ENCODE measurements at places on chromosomes 11 and 22.

DNA sequence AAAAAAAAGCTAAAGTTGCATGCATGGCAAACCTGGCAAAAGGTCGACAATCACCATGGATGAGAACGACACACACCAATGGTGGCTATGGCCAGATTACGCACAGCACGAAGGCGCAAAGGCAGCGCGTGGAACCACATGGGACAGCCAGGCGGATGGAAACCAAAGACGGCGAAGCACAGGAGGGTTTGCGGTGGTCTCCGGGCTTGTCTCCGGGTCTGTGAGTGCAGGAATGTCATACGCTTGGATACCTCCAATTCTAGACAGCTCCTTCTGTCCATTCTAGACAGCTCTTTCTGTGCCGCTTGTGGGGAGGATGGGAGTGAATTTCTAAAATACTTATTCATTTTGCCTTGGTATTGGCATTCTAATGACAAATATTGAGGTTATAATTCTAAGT lies 685.4 kb downstream of the BRD1 start:
- no peak for ATAC-seq

- no peak for ATAC-seq
Observed at GRCh38 chr22:42313204-42313603, 42.8 kb upstream of the TCF20 start.

DNA sequence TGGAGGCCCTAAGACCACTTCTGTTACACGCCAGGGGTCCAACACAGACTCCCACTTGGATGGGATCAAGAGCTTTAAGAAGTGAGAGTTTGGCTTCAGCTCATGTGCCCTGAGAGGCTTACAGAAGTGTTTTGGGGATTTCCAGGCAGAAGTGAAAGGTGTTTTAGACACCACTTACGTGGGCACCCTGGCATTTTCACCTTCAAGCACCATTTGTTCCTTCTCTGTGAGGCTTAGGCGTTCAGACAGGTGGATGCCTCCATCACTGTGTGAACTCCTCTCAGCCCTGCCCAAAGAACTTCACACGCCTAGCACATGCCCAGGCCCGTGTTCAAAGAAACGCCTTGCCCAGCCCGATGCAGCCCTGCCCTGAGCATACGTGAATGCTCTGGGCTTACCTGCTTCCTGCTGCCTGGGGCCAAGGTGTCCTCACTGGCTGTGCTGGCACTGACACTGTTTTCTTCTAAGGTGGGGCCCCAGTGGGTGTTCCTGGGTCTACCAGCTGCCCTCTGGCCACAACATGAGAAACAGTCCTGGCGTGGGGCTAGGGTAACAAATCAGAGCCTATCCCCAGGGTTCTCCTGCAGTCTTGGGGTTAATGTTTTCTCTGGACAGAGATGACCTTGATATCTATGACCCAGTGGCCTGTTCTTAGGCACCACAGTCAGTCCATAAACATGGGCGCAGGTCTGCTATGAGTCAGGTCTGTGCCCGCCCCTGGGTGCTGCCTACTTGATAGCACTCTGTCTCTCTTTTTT lies 34.0 kb downstream of the AMPD3 start:
- ATAC-seq: no peak

DNA sequence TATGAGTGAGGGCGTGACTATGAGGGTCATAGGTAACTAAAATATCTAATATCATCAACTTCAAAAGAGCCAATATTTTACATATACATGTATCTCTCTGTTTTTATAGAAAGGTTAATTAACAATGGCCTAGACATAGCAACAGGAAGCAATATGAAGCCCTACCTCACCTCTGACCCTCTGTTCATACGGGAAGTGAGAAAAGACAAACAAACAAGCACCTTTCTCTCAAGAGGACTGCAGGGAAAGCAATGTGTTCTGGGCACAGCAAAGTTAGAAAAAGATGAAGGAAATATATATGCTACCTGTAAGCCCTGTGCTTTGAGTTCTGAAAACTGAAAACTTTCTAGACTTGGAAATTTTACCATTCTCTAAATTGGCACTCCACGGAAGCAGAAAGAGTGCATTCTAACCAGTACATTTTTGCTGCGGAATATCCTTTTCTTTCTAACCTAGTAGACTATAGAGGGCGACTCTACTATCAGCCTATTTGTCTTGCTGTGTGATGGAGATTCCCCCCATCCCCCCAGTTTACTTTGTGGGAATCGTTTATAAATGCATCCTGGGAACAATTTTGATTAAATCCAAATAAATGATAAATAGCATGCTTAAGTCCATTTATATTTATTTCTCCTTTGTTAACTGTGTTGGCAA lies 830.4 kb upstream of the FAT3 start:
- ATAC-seq: no peak

- no peak for ATAC-seq
Observed at GRCh38 chr11:31237819-31238760, 131.4 kb downstream of the DCDC1 start.

DNA sequence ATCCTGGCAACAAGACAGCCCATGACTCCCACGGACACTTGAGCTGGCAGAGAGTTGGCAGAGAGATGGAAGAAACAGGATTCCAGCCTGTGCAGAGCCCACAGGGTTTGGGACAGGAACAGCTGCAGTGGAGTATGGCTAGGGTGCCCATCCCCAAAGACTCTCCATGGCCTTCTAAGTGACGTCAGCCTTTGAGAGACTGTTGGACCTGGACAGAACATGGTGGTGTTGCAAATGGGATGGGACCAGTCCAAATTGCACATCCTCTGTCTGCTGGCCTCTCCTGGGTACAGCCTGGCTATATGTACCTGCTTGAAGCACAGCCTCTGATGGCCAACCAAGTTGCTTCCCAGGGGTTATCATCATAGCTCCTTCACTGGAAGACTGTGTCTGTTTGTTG lies 34.5 kb downstream of the NOX4 start:
- ATAC-seq: no peak
